Activated T-helper 17 cell treated with anti-CD3 and anti-CD28 coated beads, Interleukin-2, amount 50 U/mL, for 72 hours (primary cell): ENCODE measurements at places on chromosomes 2 and 18.

DNA sequence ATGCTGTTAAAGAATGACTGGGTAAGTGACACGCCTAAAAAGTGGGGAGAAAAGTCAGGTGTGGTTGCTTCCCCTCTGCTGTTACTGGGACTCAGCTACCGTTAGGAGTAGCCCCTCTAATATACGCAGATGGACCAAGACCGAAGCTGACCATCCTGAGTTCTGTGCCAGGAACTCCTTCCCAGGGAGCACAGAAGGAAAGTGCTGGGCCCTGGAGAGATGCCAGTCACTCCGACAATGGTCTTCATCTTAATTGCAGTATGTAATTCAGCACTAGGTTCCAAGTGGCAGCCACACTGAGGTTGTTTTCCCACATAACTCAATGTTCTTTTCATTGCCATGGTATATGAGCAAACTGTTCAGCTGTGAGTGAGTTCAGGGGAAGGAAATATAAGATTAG lies 19.6 kb upstream of the TMEM200C start:
- ATAC-seq, result no peak

DNA sequence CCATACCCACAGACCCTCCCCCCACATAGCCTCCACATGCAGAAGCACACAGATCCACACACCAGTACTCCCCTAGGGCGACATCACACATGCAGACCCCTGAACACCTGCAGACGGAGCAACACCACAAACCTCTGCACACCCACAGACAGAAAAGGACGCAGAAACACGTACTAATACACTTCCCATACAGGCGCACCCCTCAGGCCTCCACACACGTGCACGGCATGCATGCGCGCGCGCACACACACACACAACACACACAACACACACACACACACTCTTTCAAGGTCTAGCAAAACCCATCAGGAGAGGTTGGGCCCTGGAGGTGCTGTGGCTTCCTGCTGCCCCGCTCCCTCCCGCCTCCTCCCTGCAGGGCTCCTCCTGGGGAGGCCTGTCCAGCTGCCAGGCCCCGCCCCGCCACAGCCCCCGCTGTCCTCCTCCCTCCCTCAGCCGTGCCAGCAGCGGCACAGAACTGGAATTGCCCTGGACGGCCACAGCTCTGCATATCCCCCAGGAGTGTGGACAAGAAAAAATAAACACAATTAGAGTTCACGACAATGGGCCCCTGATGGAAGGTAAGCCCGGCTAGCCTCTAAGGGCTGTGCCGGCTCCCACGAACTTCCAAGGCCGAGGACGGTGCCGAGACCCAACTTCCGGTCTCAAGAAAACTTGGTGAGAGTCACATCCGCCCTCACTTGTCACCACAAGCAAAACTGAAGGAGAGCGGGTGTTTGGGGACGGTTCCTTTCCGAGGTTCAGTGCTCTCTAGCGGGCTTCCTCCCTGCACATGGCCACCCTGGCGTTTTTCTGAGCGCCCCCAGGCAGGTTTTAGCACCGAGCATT lies 6.8 kb downstream of the ZFP36L2 start:
- ATAC-seq, result peak; percentile 77

GRCh38 chr2:85853499-85854165 lies 35.2 kb downstream of the ST3GAL5 start:
- ATAC-seq, result peak; percentile 53

GRCh38 chr18:76791106-76791505 lies 31.3 kb upstream of the ZNF236 start:
- ATAC-seq, result no peak

- peak; percentile 15 for ATAC-seq
Measured at GRCh38 chr2:28360718-28361293, 31.9 kb upstream of the FOSL2 start.

DNA sequence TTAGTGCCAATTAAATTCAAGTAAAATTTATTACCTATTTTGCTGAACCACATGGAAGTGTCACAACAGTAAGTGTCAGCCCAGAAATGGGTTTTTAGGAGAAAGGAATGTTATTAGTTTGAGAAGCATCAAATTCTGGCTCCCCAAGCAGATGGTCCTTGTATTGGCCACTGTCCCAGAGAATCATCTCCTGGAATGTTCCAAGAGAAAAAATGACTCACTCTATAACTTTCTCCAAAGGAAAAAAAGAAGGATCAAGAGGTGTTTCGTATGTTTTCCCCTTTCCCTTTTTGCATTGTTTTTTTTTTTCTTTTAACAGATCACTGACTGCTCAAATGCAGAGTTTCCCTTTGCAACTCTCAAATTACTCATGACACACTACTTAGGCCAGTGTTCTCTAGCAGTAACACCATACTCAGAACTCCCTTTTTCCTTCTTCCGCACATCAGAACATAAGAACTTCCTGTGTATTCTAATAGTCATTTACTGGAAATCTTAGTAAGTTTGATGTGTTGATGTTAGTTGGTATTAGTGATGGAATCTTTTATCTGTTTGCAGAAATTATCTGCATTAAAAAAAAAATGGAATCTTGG lies 390.3 kb downstream of the GPD2 start:
- no peak for ATAC-seq

GRCh38 chr2:74908748-74909444 lies 49.5 kb upstream of the POLE4 start:
- no peak for ATAC-seq

DNA sequence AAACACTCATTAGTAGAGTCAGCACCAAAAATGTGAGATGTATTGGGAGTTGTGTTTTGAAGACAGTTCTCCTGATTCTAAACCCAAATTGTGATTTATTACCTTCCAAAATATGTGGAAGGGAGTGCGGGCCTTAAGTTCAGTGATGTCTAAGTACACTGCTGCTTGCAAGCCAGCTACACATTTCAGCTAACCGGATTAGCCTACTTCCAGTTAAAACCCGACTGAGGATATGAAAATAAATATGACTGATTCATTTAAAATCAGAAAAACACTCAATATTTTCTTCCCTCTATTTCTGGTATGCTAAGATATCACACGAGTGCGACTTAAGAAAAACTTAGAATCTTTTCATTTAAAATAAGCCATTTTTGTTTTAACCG lies 907 bp downstream of the FHL2 start:
- no peak for ATAC-seq

DNA sequence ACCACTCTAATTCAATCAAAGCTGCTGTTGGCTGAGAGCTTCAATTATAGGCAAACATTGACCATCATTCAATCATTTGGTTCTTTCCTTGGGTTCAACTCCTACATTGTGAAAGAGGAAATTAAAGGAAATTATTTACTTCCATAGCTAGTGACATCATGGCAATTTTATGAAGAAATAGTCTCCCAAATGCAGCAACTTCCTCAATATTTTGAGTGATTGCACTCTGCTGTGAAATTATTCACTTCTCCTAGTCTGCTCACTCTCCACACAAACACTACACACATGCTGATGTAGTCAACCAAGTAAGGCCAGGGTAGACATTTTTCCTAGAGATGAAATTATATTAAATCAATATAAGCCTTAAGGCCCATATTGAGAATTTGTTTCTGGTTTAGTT lies 86.7 kb upstream of the NCKAP5 start:
- no peak for ATAC-seq

- no peak for ATAC-seq
Measured at GRCh38 chr2:231337807-231338759, 57.4 kb upstream of the B3GNT7 start.

DNA sequence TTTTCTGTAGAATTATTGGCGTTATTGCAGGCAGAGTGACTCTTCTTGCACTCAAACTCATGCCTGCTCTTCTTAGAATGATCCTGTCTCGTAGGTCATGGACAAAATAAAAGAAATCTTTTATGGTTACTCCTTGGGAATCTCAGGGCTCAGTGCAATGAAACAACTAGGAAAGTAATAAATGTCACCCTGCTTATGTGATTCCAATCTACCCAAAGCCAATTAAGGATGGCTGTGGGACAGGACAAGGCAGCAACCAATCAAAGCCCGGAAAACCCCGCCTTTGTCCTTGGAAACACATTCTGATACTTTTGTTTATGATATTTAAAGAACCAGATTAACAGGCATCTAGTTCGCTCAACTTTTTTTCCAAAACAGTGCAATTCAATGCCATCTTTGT lies 53.0 kb downstream of the GRB14 start:
- ATAC-seq, result no peak

DNA sequence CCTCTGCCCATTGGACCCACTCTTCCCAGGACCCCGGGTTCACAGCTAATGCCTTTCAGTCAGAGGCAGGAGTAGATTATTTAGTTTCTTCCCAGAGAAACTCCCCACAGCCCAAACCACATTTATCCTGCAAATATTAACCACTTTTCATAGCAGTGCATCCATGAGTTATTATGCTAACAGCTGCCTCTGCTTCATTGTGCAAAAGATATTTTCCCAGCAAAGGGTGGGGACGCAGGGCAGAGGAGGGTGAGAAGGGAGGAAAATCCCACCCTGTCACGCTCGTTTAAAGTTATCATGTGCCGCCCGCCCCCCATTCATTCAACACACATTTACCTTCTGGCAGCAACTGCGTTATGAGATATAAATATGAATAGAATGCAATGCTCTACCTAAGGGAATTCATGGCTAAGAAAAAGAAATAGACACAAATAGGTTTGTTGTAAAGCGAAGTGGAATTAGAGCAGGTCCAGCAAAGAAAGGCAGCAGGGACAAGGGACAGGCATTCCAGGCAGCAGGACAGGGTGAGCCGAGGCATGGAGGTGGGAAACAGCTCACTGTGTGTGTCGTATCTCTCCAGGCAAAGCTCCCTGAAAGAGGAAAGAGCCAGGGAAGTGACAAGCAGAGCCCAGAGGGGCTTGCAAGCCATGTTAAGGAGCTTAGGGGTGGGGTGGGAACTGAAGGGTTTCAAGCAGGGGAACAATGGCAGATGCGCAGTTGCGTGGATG lies 46.3 kb upstream of the LTBP1 start:
- ATAC-seq, result no peak

DNA sequence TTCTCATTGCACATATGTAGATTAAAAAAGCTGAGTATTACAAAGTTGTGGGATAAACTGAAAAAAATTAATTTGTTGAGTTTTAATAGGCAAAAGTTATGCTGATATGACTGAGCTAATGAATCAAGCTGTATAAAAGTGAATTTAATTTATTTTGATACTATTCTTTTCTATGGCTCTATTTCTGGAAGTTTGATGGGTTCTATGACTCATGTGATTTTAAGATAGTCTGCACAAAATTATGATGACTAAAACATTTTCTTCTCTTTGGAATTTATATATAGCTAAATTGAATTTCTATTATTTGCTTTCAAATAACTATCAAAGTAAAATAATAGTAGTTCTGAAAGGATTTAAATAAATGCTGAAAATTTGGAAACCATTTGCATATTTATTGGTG lies 71.0 kb upstream of the MMADHC start:
- no peak for ATAC-seq

DNA sequence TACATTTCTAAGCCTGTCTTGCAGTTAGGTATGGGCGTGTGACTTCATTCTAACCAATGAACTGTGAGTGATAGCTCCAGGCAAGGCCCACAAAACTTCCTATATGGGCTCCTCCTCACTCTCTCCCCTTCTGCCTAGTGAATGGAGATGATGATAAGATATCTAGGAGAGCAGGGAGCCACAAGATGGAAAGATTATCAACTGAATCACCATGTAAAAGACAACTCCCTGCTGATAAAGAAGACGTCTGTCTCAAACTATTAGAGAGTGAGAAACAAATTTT lies 237.1 kb downstream of the GPD2 start:
- ATAC-seq, result no peak

DNA sequence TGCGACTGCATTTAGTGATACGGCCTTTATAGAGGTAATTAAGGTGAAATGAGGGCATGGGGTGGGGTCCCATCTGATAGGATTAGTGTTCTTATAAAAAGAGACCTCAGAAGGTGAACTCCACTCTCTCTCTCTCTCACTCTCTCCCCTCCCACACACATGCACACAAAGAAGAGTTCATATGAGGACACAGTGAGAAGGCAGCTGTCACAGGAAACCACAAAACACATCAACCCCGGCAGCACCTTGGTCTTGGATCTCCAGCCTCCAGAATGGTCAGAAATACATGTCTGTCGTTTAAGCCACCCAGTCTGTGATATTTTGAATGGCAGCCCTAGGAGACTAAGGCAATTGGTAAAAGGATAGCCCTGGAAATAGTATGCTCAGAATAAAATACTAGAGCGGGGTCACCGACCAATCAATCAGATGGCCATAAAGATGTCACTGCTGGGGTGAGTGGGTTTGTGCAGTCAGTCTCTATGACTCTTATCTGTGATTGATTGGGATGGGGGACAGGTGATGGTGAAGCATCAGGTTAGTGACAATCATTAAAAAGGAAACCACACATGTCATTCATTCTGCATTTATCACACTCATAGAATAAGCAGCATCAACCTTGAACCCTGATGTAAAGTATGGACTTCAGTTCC lies 118.9 kb upstream of the POU3F3 start:
- ATAC-seq, result no peak

DNA sequence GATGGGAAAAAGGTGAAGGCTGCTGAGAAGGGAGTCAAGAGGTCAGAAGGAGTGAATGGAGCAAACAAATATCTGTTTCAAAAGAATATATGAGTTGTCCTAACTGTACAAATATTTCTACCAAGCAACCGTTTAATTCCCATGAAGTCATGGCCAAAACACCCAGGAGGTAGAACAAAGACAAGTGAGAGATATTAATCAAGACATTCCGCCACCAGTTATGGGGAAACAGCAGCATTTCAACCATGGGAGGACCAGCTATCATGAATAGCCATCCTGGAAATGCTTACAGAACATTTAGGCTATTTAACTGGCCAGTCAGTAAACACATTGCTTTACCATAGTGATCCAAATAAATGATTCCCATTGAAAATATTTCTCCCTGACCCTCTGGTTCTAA lies 396.3 kb downstream of the IRS1 start:
- ATAC-seq, result no peak

DNA sequence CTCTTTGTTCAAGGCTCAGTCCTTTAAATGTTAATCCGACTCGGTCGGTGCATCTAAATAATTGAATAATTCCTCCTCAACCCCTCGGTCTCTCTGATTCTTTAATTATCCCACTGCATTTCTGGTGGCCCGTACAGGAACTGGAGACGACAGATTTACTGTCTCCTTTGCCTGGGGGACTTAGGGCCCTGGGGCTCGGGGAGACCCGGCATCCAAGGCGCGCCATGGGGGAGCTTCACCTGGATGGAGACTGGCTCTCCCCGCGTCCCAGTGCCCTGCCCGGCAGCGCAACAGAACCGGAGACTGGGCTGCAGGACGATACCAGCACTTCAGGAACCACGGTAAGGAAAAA lies 47.7 kb upstream of the SELENOI start:
- ATAC-seq, result no peak

DNA sequence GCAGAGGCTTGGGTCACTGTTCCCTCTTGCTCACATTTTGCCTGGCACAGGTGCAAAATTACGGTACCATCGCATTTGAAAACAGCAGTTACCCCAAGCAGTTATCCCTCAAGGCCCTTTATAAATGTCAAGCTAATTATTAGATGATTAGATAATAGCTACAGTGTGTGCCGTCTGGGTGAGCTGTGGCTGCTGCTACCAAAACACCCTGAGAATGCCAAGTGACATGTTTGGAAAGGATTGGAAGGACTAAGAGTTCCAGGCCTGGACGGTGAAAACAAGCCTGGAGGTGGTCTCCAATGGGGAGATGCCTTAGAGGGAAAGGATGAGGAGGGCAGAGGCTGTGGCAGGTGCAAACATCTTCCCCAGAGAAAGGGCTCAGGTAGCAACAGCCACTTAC lies 120.6 kb downstream of the CAPN13 start:
- ATAC-seq, result no peak
